ENCODE measurements at places on chromosomes 5 and 9.
A peak's percentile ranks its signal among the peaks of the same experiment; 100 is the strongest.

DNA sequence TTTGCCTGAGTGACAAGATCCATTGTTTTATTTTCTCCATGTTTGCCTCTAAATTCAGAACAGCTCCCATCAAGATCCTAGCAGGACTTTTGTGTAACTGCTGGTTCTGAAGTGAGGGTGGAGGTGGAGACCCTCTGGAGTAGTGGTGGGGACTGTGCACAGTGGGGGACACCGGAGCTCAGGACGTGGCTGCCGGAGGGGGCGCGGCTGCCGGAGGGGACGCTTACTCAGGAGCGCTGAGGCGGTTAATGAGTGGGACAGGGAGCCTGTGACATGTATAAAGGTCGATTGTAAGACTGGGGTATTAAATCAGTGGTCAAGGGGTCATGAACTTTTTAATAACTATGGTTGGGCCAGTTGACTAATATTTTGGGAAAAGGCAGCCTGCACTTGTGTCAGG lies 127.0 kb upstream of the CACNA1B start:
- DNase-seq = no peak

DNA sequence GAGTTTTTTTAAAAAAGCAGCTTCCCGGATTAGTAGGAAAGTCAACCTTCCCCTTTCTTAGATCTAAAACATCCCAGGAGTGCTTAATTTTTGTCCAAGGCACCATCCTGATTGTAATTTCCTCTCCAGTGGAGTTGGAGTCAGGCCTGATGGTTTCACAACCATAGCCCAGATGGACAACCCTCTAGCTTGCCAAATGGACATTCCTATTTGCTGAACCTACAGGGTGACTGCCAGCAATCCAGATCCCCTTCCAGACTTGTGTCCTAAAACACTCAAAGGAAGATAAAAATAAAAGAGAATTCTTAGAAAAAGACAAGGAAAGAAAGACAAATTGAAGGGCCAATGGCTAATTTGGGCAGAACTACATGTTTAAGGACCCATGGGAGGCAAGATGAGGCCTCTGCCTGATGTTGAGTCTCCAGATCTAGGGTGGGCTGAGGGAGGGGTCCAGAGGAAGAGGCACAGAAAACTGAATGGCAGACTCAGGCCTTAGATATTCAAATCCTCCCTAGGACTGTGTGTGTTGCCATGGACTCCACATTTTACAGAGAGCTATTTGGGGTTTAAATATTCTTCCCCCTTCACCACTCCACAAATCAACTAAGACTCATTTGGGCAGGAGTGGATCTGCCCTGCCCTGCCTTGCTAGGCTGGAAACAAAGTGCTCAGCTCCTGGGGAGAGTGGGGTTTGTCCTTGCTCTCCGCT lies 38.5 kb upstream of the SLC44A1 start:
- no peak for DNase-seq

GRCh38 chr5:111552492-111552891 lies 40.2 kb upstream of the STARD4 start:
- DNase-seq = no peak

GRCh38 chr5:143244990-143245389 lies 158.5 kb downstream of the NR3C1 start:
- DNase-seq = no peak

- DNase-seq = no peak
Measured at GRCh38 chr9:15485836-15486666, 24.7 kb downstream of the PSIP1 start.

DNA sequence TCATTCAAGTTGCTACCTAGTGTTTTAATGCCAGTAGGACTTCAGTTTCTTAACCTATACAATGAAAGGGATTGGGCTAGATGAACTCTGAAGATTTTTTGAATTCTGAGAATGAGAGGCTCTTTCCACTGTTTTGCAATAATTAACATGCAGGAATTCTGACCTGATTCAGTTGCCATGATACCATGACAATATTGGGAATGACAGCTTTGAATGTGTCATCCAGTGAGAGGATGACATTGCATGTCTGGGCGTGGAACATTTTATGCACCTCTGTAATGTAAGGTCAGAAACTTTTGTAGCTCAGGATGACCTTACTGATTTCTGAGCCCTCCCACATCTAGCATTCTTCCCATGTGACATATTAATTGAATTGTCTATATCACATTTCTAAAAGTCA lies 30.6 kb upstream of the SPINK5 start:
- no peak for DNase-seq

DNA sequence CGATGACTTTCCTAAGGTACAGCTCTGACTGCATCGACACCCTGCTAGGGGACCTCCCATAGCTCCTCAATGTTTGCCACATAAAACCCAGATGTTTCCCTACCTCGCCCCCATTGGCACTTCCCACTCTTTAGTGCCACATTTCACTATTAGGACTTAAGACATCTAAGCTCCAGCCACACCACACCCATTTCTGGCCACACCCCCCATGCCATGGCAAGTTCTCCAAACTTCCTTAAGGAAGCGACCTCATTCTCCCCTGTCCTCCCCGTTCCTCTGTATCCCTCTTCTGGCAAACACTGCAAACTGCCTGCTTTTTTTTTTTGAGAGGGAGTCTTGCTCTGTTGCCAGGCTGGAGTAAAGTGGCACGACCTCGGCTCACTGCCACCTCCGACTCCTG lies 62.9 kb downstream of the USP20 start:
- no peak for DNase-seq

DNA sequence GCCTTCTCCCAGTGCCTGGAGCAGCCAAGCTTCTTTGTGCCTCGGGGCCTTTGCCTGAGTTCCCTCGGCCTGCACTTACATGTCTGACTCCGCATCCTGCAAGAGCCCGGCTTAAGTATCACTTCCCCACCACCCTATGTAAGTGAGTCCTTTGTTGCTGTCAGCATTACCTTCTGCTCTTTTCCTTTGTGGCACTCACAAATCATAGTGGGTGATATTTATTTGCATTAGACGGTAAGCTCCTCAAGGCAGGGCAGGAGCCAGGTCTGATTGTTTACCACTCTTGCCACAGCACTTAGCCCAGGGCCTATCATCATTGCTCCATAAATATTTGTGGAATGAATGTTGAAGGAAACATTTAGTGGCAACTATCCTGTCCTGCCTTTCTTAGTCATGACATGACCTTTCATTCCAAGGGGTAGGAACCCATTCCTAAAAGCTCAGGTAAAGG lies 4.8 kb downstream of the GM2A start:
- no peak for DNase-seq

- peak; percentile 49 for DNase-seq
Measured at GRCh38 chr9:136342181-136343120, 15.1 kb downstream of the GPSM1 start.

- DNase-seq = no peak
Measured at GRCh38 chr5:113382731-113383130, 52.1 kb downstream of the TSSK1B start.

- DNase-seq = no peak
Measured at GRCh38 chr9:114678795-114679194, 3.2 kb downstream of the TEX48 start.

GRCh38 chr5:177018341-177018740 lies 4.2 kb upstream of the ZNF346 start:
- no peak for DNase-seq

DNA sequence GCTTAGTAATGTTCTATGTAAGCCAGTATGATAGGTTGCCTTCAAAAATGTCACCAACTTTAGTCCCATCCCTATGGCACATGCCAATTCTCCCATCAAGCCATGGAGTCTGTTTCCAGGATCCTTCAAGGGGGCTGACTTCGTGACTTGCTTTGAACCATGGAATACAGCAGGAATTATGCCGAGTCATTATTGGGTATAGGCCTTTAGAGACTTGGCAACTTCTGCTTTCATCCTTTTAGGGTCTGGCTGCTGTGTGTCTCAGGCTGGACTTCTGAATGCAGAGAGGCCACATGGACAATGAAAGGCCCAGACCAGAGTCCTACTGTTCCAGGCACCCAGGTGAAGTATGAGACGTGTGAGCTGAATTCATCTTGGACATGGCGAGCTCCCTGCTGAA lies 109.8 kb downstream of the DENND1A start:
- no peak for DNase-seq

DNA sequence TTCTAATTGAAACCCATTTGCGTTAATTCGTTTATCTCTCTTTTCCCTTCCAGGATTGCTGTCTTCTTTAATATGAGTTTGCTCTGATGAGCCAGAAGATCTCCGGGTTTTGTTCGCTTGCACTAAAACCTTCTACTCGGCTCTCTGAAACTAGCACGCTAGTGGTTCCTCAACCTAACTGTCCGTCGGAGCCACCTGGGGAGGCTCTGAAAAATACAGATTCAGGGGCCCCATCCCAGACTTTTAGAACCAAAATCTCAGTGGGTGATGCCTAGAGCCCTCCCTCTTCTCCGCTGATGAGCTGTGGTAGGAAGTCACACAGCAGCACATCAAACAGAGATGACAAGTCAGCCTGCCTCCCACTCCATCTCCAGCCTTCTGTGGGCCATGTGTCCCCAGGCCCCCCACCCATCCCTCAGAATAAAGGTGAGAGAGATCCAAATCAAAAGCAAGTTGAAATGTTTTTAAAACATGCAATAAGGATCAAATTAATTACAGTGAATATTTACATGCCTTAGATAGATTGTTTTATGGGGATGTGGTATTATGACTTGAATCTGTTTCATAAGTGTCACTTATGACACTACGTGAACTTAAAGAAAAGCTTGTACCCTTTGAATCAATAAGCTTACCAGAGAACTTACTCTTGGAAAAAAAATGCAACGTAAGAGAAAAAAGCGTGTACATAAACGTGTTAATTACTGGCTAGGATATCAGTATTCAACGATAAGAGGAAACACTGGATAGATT lies 16.4 kb downstream of the FCN2 start:
- no peak for DNase-seq

GRCh38 chr5:99644822-99645221 lies 716.0 kb upstream of the CHD1 start:
- no peak for DNase-seq

GRCh38 chr9:98667005-98667640 lies 41.6 kb downstream of the GABBR2 start:
- DNase-seq = no peak

- DNase-seq = no peak
Measured at GRCh38 chr9:265209-265870, 50.7 kb downstream of the DOCK8 start.

GRCh38 chr5:159242656-159243055 lies 20.4 kb upstream of the UBLCP1 start:
- DNase-seq = no peak

GRCh38 chr9:127853312-127854183 lies 910 bp downstream of the ENG start:
- DNase-seq = no peak

DNA sequence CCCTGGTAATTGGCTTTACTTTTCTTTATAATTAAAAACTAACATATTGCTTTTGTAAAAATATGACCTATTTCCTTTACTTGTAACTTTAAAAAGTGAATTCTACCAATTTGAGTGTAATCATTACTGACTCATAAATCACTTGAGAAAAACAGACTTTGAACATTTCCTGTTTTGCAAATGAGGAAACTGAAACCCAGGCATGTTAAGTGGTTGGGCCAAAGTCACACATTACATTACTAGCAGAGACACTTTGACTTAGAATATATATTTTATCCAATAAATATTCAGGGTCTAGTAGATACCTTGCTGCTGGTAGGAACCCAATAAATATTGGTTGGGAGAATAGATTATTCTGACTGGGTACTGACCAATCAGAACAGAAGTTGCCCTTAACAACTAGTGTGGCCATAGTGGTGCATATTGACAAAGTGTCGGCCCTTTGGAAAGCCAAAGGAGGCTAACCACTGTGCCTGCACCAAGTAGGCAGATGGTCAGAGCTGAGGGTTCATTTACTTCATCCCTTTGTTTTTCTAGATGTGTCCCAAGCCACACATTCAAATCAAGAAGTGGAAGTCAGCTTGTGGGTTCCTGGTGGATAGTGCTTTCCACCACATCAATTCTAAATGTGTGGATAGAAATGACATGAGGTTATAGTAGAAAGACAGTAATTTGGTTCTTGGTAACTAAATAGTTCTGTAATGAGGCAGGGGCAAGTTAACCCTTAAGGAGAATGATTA lies 365.1 kb upstream of the RIOK2 start:
- no peak for DNase-seq

DNA sequence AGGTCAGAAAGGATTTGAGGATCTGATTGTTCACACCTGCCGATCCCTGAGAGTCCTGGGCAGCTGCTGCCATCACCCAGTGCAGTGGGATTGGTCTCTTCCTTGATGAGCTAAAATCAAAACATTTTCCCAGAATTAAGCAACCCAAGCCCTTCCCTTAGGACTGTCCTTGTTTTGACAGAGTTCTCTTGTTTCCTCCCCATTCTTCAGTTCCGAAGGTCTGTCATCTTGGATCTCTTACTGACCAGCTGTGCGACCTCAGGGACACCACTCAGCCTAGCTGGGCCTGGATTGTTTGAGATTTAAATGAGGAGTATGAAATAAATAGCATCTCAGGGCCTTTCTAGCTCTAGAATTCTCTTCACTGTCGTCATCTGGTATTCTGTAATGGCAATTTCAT lies 90.3 kb upstream of the IQGAP2 start:
- DNase-seq = no peak

DNA sequence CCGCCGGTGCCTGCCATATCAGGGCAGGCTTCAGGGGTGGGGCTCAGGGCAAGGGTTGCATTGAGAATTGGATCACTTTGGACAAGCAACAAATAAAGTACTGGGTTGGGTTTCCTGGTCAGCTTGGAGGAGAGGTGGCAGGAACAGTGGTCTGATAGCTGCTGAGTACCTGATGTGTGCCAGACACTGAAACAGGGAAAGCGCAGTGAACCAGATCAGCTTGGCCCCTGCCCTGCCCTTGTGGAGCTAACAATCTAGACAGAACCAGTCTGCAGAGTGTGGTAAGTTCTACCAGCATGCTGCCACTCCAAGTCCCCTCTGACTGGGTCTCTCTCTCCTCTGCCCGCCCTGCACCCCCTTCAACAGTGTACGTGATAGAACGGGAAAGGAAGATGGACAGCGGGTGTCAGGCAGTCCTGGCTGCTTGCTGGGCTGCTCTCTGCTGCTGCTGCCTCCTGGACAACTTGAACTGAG lies 53.4 kb downstream of the CYSTM1 start:
- no peak for DNase-seq

GRCh38 chr5:115583474-115583873 lies 18.8 kb downstream of the TICAM2 start:
- no peak for DNase-seq

GRCh38 chr9:4108754-4109465 lies 191.0 kb downstream of the GLIS3 start:
- DNase-seq = no peak

DNA sequence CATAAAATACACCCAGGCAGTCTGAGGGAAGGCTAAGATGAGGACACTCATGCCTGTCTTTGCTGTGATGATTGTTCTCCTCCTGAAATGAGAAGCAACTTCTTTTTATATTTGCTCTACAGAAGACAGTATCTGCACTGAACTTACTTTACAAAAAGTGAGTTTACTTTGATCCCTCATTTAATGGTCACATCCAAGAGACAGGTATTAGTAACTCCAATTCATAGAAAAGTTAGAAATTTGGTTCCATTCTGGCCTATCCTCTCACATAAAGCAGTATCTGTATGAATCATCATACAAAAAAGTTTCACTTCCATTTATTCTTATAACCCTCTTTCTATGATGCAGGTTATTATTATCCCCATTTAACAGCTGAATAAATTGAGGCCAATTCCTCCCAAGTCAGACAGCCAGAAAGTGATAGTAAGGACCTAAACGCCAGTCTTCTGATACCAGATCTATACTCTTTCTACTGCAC lies 15.2 kb downstream of the TSTD2 start:
- DNase-seq = no peak

- no peak for DNase-seq
Measured at GRCh38 chr5:66810848-66811261, 214.7 kb downstream of the MAST4 start.

Data from activated CD4-positive, alpha-beta T cell treated with anti-CD3 and anti-CD28 coated beads for 4 hours (primary cell).